PC-3 (cell line): ENCODE measurements at places on chromosomes 5 and 9. TPM values are rescaled to one million over a fixed set of nuclear protein-coding genes. Genes with fewer than 3 reads are reported as not detected.

DNA sequence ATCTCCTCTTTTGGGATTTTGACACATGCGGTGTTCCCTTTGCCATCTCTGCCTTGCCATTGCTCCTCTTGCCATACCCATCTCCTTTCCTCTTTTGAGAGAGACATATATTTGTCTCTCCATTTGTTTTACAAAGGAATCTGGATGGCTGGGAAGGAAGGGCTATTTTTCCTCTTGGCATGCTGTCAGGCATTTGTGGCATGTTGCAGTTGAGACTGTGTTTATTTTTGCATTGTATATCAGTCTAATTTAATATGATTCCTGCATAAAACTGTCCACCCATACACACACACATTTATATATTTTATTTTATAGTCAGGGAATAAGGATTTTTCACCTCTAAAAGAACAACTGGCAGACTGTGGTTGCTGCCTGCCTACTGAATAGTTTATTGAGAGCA is 1105.8 kb upstream of the SEMA6A start:
- no peaks in the 10 kb centered on the region for H3K27me3 ChIP-seq
- no peak for DNase-seq
- no peaks in the 10 kb centered on the region for H3K36me3 ChIP-seq
- no peaks in the 10 kb centered on the region for H3K4me1 ChIP-seq
- no peak overlapping the region for H3K4me3 ChIP-seq
- H3K27ac ChIP-seq: no peak overlapping the region

- no peak overlapping the region for H3K27ac ChIP-seq
- H3K36me3 ChIP-seq: no peaks in the 10 kb centered on the region
- H3K4me3 ChIP-seq: no peak overlapping the region
- DNase-seq: no peak
These were observed 22.9 kb upstream of the PIK3R1 start for GRCh38 chr5:68192679-68193060.

Gene SOWAHA
- 0.04 TPM in 1 of 2 replicates, not detected in the other for total RNA-seq

- no peak for DNase-seq
- H3K27me3 ChIP-seq: no peaks in the 10 kb centered on the region
- H3K27ac ChIP-seq: no peak overlapping the region
- H3K36me3 ChIP-seq: no peaks in the 10 kb centered on the region
These were observed 222.7 kb downstream of the PBX3 start for GRCh38 chr9:125969868-125970267.

- H3K27ac ChIP-seq: no peak overlapping the region
- H3K4me1 ChIP-seq: no peaks in the 10 kb centered on the region
- no peak overlapping the region for H3K4me3 ChIP-seq
- peaks cover 20% of the 10 kb centered on the region for H3K27me3 ChIP-seq
- H3K36me3 ChIP-seq: no peaks in the 10 kb centered on the region
- no peak for DNase-seq
These were observed 252.5 kb downstream of the DEPDC1B start for GRCh38 chr5:60447488-60447920.

GRCh38 chr9:14155237-14155636 is 158.7 kb downstream of the NFIB start:
- H3K4me3 ChIP-seq: no peak overlapping the region
- no peaks in the 10 kb centered on the region for H3K36me3 ChIP-seq
- no peak for DNase-seq
- H3K27ac ChIP-seq: no peak overlapping the region
- no peaks in the 10 kb centered on the region for H3K27me3 ChIP-seq
- peaks cover 21% of the 10 kb centered on the region for H3K4me1 ChIP-seq

DNA sequence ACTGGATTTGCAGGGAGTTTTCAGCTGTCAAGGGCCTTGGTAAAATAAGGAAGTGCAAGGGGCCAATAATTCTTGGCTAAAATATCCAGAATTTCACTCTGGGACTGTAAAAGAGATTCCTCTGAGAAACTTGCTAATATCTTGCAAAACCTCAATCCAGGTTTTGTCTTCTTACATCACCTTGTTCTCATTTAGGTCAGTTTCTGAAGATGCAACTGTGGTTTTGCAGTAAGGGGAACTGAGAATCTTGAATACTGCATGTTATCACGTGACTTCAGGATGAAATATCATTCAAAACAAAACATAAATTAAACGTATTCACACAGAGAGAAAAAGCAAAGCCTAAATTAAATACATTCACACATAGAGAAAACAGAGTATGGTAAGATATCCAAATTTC is 35.0 kb upstream of the RIC1 start:
- H3K27ac ChIP-seq: no peak overlapping the region
- no peaks in the 10 kb centered on the region for H3K4me1 ChIP-seq
- no peaks in the 10 kb centered on the region for H3K27me3 ChIP-seq

GRCh38 chr5:168434746-168435321 is 51.4 kb upstream of the RARS1 start:
- DNase-seq: no peak
- H3K27ac ChIP-seq: no peak overlapping the region
- H3K36me3 ChIP-seq: peaks cover 10% of the 10 kb centered on the region
- H3K4me1 ChIP-seq: no peaks in the 10 kb centered on the region

DNA sequence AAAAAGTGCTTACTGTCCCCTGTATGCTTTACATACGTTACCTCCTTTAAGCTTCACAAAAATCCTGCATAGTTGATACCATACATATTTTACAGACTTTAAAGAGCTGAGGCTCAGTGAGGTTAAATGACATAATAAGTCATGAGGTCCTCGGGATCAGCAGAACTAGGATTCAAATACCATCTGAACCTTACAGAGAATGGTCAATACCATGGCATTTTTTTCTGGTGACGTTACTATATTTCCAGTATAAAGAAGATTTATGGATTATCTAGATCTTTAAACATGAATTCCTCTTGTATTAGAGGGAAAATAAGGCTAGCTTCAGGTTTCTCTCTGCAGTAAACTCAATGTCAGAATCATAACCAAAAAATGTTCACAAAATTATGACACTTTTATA is 153.7 kb upstream of the GPR151 start:
- H3K27me3 ChIP-seq: peaks cover 48% of the 10 kb centered on the region
- H3K4me3 ChIP-seq: no peak overlapping the region
- no peak for DNase-seq
- H3K4me1 ChIP-seq: no peaks in the 10 kb centered on the region

- H3K27me3 ChIP-seq: no peaks in the 10 kb centered on the region
- peak overlapping the region; percentile 85 for H3K4me3 ChIP-seq
- peak; percentile 68 for DNase-seq
- peaks cover 16% of the 10 kb centered on the region; the same call in 1 of the 2 replicates for H3K4me1 ChIP-seq
These were observed 1.6 kb upstream of the PCAT7 start for GRCh38 chr9:94553029-94553938.
